Activated CD4-positive, alpha-beta T cell treated with anti-CD3 and anti-CD28 coated beads for 4 hours (primary cell): ENCODE measurements at places on chromosomes 13 and 19.

DNA sequence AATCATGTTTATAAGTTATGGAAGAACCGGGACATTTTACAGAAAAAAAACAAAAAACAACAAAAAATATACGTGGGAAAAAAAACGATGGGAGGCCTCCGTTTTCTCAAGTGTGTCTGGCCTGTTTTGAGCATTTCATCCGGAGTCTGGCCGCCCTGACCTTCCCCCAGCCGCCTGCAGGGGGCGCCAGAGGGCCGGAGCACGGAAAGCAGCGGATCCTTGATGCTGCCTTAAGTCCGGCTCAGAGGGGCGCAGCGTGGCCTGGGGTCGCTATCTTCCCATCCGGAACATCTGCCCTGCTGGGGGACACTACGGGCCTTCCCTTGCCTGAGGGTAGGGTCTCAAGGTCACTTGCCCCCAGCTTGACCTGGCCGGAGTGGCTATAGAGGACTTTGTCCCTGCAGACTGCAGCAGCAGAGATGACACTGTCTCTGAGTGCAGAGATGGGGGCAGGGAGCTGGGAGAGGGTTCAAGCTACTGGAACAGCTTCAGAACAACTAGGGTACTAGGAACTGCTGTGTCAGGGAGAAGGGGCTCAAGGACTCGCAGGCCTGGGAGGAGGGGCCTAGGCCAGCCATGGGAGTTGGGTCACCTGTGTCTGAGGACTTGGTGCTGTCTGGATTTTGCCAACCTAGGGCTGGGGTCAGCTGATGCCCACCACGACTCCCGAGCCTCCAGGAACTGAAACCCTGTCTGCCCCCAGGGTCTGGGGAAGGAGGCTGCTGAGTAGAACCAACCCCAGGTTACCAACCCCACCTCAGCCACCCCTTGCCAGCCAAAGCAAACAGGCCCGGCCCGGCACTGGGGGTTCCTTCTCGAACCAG is 1.8 kb upstream of the APOE start:
- DNase-seq, result peak; percentile 74

GRCh38 chr19:39802958-39803357 is 24.3 kb downstream of the LEUTX start:
- no peak for DNase-seq

DNA sequence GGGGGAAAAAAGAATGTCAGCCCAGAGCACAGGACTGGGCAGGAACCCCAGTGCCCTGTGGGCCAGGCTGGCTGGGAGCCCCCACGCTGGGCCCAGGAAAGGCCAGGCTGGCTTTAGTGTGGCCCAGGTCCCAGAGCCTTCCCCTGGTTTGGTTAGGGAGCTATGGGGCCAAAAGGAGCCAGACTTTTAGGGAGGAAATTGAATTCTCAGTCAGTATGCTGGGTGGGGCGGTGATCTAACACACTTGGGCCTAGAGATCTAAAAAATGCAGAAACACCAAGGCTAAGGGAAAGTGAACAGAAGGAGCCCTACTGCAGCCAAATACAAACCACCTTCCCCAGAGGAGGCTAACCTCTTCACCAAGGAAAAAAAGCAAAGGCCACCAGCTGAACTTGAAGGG is 137.5 kb downstream of the CRYL1 start:
- no peak for DNase-seq

- no peak for DNase-seq
Observed at GRCh38 chr19:47093841-47094240, 19.7 kb downstream of the ZC3H4 start.

GRCh38 chr19:40302224-40303011 is 17.3 kb upstream of the AKT2 start:
- no peak for DNase-seq

GRCh38 chr13:31803311-31803710 is 64.0 kb downstream of the RXFP2 start:
- no peak for DNase-seq

DNA sequence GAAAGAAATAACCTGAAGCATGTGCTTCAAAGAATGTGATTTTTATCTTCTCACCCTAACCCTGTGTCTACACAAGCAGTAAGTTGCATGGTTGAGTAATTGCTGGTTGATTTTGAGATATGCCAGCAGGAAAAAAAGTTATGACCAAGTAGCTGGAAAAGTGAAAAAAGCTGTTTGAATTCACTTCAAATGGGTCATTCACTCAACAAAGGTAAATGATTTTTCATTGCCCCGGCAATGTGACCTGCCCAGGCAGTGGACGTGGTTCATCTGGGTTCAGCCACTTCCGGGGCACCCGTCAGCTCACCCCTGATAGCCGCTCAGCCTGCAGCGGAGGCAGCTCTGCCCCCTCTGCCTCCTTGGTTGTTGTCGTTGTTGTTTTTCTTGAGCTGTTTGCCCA is 18.5 kb downstream of the TNFRSF19 start:
- DNase-seq, result no peak
